ENCODE measurements at places on chromosomes 12 and 14.

DNA sequence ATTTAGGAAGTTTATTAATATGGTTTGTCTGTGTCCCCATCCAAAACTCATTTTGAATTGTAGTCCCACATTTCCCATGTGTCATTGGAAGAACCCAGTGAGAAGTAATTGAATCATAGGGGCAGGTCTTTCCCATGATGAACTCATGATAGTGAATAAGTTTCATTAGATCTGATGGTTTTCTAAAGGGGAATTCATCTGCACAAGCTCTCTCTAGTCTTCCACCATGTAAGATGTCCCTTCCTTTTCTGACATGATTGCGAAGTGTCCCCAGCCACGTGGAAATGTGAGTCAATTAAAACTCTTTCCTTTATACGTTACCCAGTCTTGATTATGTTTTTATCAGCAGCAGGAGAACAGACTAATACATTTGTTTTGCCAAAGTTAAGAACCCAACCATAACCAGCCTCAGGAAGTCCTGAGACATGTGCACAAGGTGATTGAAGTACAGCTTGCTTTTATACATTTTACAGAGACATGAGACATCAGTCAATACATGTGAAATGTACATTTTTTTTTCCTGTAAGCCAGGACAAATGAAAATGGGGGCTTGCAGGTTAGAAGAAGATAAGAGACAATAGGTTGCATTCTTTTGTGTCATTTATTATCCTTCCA, 1136.7 kb downstream of the TMEM121 start:
- DNase-seq: no peak

GRCh38 chr12:127336416-127336815, 930.6 kb upstream of the TMEM132C start:
- no peak for DNase-seq

DNA sequence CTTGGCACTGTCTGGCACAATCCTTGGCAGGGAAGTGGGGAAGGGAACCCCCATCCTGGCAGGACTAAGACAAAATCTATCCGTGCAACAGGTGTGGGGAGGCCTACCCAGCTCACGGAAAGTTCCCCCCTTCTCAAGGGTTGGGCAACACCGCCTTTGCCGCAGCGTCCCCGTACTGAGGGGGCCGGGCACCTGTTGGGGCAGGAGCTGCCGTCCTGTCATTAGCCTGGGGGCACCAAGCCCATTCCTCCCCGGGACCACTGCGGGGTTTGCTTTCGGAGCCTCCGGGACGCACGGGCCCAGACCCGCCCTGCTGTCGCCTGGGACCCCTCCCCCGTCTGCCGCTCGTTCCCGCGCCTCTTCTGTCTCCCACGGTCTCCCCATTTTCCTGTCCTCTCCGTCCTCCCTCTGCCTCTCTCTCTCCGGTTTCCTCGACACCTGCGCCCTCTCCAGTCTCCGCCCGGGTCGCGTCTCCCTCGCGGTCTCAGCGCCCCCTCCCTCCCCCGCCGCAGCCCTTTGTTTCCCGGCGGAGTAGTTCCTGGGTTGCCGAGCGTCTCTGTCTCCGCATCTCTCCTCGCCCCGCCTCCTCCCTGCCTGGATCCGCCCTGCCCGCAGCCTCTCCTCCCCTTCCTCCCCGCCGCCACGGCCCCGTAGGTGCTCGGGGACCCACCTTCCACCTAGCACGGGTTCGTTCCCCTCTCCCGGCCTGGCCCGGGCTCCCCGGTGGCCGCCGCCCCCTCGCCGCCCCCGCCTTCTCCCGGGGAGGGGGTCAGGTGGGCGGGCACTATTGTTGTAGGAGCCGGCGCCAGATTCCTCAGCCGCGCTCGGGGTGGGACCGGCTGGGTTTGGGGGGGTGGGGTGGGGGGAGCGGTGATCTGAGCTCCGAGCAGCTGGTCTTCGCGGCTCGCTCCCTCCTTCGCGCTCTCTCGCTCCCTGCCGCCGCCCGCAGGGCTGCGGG, at the start of gene CACNB3:
TSS of gene CACNB3 (plus strand) at position 624 of the 958 bp plus-strand sequence. CDS start 434 bp downstream, outside the sequence.
- DNase-seq: peak; percentile 72

DNA sequence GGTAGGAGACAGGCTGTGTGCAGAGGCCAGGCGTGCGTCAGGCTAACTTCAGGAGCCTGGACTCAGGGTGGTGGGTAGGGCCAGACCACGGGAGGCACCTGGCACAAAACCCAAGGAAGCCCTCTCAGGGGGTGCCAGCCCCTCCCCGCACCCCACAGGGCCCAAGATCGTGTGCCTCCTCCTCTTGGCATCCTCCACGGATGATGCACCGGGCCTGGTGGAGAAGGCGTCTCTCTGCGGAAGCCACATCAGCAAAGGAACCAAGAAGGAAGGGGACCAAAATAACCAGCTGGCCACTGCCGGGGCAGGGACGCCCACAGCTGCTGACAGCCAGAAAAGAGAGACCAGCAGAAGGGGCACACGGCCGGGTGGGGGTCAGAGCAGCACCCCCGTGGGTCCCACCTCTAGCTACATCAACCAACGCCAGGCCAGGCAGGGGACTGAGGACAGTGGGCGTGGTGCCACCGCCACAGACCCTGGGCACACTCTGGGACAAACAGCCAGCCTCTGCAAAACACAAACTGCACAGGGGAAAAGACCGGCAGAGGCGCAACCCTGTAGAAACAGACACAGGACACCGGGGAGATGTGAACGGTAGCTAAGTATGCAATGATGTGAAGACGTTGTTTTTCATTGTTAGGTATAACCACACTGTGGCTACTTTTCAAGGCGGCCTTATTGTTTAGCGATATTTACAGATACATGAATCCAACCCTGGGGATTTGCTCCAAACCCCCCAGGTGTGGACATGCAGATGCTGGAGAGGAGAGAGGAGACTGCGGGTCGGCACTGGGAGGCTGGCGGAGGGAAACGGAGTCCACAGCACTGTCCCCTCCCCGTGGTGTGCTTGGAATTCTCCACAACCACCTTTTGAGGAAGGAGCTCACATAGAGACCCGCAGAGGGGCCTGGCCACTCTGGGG, 26.1 kb upstream of the C14orf180 start:
- DNase-seq: no peak

Measured in renal pelvis (tissue), 12 donors.